AG20443 (cell line): ENCODE measurements at places on chromosomes 13 and 19.
A peak's percentile ranks its signal among the peaks of the same experiment; 100 is the strongest.

DNA sequence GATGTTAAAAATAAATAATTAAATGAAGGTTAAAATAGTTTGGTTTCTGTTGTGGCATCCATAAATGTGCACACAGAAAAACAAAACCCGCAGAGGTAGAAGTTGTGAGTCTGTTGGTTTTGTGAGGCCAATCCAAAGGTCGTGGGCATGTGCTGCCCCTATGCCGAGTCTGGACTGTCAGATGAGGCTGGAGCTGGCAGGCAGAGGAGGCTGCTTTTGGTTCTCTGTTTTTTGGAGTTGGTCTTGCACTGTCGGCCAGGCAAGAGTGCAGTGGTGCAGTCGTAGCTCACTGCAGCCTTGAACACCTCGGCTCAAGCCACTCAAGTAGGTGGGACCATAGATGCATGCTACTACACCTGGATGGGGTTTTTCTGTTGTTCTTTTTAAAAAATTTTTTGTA lies 43.7 kb downstream of the TSSK6 start:
- no peak for DNase-seq

GRCh38 chr13:109281017-109281902 lies 505.1 kb downstream of the IRS2 start:
- peak; percentile 21 for DNase-seq

DNA sequence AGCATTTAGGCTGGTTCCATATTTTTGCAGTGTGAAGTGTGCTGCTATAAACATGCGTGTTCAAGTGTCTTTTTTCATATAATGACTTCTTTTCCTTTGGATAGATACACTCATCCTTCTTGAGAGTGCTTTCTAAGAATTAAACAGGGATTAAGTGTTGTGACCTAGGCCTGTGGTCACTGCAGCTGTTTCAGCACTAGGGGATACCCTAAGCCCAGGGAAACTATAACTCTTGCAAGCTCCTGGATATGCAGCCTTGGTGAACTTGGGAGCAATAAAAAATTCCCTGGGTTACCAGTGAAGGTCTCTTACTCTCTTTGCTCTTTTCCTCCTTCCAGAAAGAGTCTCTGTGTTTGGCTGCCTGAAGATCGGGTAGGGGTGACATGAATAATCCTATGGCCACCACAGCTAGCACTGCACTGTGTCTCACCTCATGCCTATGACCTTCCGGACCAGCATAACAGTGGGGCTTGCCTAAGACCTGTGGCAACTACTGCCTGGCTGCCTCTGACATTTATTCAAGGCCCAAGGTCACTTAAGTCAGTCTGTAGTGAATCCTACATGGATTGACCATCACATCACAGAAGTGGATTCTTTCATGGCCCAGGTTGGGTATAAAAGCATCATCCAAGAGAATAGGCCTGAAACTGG lies 799.7 kb downstream of the DACH1 start:
- no peak for DNase-seq

DNA sequence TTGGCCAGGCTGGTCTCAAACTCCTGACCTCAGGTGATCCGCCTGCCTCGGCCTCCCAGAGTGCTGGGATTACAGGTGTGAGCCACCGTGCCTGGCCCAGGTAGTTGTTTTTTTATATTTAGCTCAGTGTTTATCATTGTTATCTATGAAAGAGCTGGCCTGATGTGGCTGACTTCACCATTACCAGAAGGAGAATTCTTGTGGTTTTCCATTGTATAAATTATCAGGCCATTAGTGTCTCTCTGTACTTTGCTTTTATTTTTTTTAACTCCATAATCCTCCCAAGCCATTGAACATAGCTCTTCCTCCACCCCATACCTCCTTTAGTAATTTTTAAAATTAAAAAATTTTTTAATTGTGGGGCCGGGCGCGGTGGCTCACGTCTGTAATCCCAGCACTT lies 24.2 kb downstream of the CERS4 start:
- DNase-seq = peak; percentile 8

DNA sequence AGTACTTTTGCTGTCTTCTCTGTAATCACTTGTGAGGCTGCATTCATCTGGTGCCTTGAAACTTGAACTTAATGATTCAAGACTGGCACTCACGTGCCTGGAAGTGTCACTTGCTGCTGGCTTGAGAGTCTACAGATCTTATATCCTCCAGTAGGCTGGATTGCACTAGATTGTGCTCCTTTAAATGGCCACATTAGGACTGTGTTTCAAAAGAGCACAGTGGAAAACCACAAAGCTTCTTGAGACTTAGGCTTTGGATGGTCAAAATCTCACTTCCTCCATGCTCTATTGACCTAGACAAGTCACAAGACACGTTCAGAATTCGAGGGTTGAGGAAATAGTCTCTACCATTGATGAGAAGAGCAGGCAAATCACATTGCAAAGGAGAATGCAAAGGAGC lies 1278.8 kb upstream of the MIR17HG start:
- DNase-seq = no peak

DNA sequence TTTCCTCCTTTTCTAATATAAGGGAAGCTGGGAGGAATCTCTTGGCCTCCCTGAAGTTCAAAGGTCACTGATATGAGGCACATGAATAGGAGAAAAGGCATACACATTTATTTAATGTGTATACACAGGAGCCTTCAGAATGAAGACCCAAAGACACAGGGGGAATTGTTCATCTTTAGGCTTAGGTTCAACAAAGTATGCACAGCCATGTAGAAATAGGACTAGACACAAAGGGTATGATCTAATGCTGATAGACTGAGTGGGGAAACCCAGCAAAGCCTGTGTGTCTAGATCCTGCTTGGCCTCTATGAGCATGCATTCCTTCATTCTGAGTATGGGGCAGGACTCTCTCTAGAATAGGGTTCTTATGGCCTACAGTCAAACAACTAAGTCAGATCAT lies 177.1 kb upstream of the RFC3 start:
- no peak for DNase-seq

DNA sequence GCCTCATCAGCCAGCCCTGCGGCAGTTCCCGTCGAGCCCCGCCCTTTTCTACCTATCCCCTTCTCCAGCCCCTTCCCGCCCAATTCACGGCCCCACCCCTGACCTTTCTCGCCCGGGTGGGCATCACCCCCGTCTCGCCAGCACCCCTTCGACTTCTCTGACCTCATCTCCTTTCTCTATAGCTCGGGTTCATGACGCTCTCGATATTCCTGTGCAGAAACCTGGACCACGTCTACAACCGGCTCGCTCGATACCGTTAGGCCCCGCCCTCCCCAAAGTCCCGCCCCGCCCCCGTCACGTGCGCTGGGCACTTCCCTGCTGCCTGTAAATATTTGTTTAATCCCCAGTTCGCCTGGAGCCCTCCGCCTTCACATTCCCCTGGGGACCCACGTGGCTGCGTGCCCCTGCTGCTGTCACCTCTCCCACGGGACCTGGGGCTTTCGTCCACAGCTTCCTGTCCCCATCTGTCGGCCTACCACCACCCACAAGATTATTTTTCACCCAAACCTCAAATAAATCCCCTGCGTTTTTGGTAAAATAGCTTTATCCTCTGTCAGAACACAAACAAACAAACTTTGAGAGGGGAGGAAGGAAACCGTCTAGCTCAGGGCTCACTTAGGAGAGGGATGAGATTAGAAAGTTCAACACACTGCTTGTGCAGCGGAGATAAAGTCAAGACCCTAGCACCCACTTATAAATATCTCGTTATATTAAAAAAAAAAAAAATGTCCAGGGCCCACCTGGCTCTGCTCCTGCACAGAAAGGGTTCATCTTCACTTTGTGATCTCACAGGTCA lies 5.1 kb downstream of the CD37 start:
- peak; percentile 61 for DNase-seq

- DNase-seq = no peak
Observed at GRCh38 chr13:99255271-99255670, 2.9 kb downstream of the GPR18 start.

DNA sequence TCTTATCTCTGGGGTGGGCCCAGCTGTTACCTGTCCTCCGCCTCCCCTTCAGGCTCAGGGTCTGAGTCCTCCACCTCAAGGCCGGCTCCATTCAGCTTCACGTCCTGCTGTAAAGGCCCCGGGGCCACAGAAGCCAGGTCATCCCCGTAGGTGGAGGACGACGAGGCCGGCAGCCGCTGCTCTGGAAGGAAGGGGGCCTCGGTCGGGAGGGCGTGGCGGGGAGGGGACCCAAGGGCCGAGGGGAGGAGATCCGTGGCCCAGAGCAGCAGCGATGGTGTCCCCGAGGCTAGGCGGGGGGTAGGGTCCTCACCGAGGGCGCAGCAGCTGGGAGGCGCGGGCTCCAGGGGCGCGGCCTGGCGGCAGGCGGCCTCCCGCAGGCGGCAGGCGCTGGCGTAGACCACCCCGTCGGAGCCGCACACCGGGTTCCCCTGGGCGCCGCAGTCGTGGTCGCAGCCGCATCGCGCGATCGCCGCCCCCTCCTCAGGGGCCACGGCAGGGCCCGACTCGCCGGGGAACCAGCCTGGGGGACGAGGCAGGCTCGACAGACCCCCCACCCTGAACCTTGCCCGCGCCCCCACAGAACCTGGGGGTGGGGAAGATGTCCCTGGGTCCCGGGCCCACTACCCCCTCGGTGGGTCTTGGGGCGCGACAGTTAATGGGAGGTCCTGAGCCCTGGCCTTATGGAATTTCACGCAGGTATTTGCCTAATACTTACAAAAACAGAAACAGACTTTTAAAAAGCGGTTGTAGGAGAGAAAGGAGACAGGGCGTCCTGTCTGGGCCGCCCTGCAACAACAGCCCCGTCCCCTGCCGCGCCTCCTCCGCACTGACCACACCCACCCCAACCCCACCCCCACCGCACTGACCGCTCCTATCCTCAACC lies 7.6 kb downstream of the F2RL3 start:
- DNase-seq = no peak

DNA sequence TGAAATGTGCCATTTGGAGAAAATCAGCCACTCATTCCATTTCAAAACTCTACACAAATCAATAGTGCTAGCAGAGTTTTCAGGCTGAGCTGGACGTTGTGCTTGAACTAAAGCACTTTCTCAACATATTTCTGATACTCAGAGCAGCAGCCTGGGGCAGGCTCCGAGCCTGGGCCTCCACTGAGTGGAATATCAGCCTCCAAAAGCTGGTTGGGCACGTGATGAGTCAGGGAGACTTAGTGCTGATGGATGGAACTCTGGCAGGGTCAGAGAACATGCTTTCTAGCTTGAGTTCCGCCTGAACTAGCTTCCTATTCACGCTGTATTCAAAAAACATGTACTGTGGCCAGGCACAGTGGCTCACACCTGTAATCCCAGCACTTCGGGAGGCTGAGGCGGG lies 85.8 kb upstream of the PCDH8 start:
- DNase-seq = no peak

GRCh38 chr13:74743992-74744391 lies 609.8 kb upstream of the KLF12 start:
- DNase-seq = no peak

DNA sequence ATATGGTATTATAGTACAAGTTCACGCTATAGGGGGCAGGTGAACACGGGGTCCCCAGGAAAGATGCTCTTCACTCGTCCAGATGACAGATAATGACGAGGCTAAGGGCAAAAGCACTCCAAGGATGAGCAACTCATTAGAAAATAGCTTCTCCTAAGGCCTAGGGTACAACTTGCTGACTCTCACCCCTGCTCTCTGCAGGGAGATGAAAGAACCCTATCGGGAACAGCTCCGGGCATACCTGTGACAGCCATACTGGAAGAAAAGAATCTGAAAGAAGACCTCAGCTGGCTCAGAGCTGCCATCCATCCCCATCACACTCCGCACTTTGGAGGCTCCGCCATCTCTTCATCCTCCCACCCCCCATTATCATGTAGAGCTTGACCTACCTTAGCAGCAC lies 17.5 kb upstream of the HSPH1 start:
- no peak for DNase-seq

GRCh38 chr19:7658219-7658686 lies 10.6 kb upstream of the RETN start:
- DNase-seq = no peak

- peak; percentile 41 for DNase-seq
Observed at GRCh38 chr19:38035515-38036495, 128.8 kb downstream of the SIPA1L3 start.

GRCh38 chr19:33470686-33471085 lies 50.9 kb downstream of the PEPD start:
- no peak for DNase-seq

- no peak for DNase-seq
Observed at GRCh38 chr13:101576977-101577376, 124.5 kb downstream of the ITGBL1 start.

DNA sequence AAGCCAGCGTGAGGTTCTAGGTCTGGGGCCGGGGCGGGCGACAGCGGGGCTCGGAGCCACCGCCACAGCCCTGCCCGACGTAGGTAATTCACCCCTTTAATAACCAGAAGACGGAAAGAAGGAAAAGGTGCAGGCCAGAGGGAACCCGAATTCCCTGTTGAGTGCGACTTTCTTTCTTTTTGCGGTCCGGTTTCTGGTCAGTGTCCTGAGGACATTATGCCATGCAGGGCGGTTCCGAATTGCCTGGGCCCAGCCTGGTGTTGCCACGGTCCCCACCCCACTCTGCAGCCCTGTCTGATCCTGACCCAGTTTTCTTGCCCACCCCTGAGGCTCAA lies 18.4 kb upstream of the TFDP1 start:
- no peak for DNase-seq

DNA sequence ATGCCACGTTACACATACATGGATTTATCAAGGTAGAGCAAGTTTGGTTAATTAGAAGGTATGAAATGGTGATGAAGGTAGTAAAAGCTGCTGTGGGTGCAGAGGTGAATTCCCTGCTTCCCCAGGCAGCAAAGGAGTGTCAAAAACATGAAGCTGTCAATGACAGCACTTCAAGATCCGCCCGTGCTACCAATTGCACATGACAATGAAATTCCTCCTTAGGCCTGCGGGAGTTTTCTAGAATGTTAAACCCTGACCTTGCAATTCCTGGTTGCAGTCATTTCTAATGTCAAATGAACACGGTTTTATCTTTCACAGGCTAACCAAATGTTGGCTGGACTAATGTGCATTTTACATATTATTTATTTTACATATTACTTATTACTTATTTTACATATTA lies 67.7 kb upstream of the LSM14A start:
- no peak for DNase-seq

- DNase-seq = no peak
Observed at GRCh38 chr13:39405107-39405506, 197.9 kb downstream of the LHFPL6 start.

- no peak for DNase-seq
Observed at GRCh38 chr13:23634897-23635296, 64.7 kb downstream of the TNFRSF19 start.
